Fibroblast of lung (primary cell): ENCODE measurements at places on chromosomes 2 and 18.
A peak's percentile ranks its signal among the peaks of the same experiment; 100 is the strongest.

- DNase-seq: no peak
These were observed 414.4 kb upstream of the SALL3 start for GRCh38 chr18:78565240-78565639.

DNA sequence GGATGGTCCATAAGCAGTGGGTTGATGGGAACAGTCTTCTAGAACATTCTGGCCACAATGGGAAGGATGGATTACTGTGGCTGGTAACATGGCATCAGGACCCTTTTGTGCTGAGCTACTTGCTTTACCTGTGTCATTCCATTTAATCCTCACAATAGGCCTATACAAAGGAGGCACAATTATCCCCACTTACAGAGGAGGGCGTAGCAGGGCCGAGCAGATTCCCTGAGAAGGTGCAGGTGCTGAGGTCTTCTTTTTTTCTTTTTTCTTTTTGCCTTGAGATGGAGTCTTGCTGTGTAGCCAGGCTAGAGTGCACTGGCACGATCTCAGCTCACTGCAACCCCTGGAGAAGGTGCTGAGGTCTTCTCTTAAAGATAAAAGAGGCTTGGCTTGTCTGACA, 6.7 kb upstream of the LRRC30 start:
- DNase-seq: no peak

DNA sequence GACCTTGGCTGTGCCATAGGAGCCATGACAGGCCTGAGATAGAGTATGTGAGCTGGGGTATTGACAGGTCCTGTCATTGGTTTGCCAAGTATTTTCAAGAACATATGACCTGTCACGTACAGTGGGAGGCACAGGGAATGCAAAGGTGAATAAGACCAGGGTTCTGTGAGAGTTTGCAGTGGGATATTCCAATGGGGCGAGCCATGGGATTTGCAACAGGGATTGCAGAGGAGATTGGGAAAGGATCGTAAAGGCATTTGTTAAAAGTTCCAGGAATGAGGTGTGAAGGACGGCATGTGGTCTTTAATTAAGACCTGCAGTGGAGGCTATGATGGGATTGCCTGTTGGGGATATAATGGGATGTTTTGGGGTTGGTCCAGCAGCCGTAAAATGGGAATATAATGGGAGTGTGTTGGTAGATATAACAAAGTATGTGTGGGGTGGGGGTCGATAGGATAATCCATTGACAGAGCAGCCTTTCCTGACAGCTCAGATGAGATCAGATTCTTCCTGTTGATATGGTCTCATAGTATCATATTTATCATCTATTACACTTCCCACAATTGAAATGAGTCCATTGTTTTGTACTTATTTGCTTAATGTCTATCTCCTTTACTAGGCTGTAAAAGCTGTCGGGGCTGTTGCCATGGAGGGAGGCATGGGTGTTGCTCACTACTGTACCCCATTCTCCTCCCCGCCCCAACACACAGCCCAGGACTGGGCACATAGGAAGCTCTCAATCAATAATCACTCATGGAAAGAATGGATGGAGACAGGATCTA, 38.1 kb downstream of the PKDCC start:
- DNase-seq: no peak

DNA sequence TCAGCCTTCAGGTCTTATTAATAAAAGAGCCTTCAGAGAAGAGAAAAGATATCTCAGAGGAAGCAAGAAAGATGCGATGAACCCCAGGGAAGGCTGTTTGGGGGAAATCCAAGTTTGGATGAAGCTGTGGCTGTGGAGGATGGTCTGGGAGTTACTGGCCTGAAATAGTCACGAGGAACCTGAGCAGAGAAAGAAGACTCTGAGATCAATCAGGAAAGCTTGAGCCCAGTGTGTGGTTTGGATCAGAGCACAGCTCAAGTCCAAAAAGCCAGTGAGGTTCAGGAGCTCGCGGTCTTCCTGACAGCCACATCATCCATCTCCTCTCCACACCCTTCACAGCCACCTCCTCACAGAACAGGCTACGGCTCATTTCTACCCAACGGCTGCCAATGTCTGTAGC, 87.4 kb upstream of the SERPINE2 start:
- DNase-seq: peak; percentile 89

DNA sequence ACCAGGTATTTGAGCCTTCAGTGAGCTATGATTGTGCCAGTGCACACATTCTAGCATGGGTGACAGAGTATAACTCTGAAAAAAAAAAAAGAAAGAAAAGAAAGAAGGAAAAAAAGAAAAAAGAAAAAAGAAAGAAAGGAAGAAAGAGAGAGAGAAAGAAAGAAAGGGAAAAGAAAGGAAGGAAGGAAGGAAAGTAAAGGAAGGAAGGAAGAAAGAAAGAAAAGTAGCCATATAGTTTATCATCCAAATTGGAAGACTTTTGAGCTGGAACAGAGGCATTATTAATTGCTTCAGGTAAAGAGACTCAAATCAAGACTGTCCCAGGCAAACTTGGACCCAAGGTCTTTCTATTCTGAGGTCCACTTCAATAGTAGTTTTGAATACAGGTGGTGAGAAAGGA, 32.9 kb upstream of the ZEB2 start:
- DNase-seq: no peak

- no peak for DNase-seq
These were observed 78.6 kb upstream of the ACSL3 start for GRCh38 chr2:222782201-222782730.

- DNase-seq: peak; percentile 58
These were observed 108.4 kb downstream of the IRS1 start for GRCh38 chr2:226691255-226691654.

- no peak for DNase-seq
These were observed 139.4 kb upstream of the SERTAD2 start for GRCh38 chr2:64792995-64793639.

- DNase-seq: no peak
These were observed 918.3 kb downstream of the EPHA4 start for GRCh38 chr2:220653776-220654175.

DNA sequence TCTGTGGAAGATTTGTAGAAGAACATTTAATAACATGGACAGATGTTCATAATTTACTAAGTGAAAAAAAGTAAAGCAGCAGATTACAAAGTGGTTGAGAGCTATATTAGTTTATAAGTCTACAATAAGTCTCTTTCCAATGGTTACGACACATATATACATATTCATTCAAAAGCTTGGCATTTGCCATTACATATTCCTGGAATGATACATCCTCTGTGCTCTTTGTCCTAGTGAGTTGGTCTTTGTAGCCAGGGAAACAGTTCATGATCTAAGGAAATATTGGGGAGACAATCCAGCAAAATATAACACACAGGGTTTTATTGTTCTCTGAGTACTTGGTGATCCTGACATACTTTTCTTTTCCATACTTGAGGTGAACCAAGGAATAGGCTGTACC, 32.5 kb upstream of the SOS1 start:
- peak; percentile 2 for DNase-seq

- DNase-seq: peak; percentile 60
These were observed 66.5 kb downstream of the DTNB start for GRCh38 chr2:25606892-25607291.

DNA sequence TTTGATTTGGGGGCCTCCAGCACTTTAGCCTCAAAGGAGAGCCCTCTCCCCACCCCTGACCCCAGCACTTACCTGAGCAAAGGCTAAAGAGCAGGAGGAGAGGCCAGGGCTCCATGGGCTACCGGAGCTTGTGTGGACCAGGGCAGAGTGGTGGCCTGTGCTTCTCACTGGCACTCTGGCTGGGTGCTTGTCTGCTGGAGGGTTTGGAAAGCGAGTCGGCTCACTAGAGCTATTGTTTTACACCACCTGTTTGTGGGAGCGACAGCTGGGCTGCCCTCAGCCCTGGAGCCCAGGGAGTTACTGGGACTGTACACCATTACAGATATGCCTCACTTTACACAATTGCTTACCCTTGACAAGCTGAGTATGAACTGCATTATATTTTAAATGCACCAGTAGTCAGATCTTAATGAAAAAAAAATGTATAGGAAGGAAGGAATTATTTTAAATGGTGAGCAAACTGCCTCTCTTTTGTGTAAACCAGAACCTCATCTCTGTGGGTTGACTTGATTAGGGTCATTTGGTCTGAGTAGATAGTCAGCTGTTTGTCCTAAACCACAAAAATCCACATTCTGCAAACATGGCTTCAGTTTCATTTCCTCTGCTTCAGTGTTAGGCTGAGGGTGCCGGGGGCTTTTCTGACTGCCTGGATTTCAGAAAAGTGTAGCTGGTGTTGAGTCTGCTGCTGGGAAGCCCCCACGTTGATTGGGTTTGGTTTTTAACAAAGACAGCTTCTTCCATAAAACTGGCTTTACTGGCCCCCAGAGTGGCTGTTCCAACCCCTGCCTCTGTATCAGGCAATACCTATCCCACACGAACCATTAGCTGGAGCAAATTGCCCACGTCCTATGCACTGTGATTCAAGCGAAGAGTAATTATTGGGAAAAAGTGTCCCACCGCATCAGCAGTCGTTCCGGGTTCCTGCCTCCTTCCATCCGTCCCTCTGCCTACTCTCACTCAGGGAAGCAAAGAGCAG, at the start of gene CHRNA1:
Gene CHRNA1, minus strand, starts transcription at position 193 of the 976 bp plus-strand sequence. Its CDS starts 78 bp downstream, at position 115.
- peak; percentile 78 for DNase-seq

DNA sequence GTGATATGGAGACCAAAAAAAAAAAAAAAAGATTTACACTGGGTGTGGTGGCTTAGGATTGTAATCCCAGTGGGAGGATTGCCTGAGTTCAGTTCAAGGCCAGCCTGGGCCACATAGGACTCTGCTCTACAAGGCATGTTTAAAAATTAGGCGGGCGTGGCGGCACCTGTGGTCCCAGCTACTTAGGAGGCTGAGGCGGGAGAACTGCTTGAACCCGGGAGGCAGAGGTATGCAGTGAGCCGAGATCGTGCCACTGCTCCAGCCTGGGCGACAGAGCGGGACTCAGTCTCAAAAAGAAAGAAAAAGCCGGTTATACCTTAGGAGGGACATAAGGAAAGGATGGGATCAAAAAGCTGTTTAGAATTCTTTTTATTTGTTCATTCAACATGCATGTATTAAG, 707 bp upstream of the SPDYA start:
- DNase-seq: no peak

- DNase-seq: no peak
These were observed 84.5 kb downstream of the FSHR start for GRCh38 chr2:49069829-49070228.

DNA sequence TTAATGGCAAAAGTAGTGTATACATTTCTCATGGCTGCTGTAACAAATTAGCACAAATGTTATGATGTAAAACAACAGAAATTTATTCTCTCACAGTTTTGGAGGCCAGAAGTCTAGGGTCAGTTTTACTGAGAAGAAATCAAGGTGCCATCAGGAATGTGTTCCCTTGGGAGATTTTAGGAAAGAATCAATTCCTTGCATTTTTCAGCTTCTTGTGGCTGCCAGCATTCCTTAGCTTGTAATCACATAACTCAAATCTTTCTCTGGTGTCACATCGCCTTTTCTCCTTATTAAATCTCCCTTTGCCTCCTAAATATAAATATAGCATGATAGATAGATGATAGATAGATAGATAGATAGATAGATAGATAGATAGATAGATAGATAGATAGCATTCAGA, 307.0 kb upstream of the REG3G start:
- peak; percentile 23 for DNase-seq

DNA sequence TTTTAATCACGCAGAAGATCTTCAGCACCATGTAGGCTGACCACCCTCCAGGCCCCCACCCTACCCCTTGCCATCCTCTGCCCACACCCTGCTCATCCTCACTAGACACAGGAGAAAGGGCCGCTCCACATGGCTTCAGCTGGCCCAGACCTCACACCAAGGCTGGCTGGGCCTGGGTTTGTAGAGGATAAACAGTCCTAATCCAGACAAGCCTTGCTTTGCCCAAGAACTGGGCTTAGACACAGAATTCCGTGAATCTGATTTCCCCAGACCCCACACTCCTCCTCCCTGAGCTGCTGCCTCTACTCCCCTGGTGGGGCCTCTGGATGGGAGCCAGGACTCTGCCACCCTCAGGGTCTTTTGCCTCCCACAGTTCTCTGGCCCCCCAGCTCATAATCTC, 185.3 kb downstream of the CYP26B1 start:
- no peak for DNase-seq
